ENCODE measurements at places on chromosomes 4 and X.
A peak's percentile ranks its signal among the peaks of the same experiment; 100 is the strongest.

DNA sequence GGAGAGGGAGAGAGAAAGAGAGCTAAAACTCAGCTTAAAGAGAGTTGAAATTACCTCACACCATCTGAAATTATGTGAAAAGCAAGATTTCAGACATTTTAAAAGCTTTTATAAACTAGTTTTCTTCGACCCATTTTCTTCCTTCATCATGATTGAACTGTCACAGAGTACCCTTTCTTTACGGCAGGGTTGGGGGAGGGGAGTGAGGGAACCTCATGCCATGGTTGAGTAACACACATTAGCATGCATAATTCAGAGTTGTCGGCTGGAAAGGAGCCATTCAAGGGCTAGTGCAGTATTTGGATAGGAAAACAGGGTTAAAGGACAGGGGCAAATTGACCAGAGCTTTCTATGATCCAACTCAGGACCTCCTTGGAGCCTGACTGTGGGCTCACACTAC, 46.2 kb downstream of the PCDH19 start:
- DNase-seq, result no peak

DNA sequence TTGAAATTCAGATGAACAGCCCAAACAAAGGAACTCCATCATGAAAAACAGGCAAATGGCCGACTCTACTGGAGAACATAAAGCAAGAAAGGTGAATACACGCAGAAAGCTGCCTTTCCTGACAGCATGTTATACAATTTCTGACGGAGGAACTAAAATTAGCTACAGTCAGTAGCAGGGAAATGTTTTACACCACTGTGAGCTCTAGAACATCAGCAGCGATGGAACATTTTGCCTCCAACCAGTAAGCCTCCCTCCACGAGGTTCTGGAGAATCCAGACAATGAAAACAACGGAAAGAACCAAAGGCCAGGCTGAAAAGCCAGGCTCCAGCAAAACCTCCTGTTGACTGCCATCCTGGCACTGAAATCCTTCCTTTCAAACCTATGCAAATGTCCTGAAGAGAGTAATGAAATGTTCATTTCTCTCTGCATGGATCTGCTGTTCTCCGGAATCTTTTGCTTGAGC, 78.9 kb downstream of the IRF2 start:
- no peak for DNase-seq

DNA sequence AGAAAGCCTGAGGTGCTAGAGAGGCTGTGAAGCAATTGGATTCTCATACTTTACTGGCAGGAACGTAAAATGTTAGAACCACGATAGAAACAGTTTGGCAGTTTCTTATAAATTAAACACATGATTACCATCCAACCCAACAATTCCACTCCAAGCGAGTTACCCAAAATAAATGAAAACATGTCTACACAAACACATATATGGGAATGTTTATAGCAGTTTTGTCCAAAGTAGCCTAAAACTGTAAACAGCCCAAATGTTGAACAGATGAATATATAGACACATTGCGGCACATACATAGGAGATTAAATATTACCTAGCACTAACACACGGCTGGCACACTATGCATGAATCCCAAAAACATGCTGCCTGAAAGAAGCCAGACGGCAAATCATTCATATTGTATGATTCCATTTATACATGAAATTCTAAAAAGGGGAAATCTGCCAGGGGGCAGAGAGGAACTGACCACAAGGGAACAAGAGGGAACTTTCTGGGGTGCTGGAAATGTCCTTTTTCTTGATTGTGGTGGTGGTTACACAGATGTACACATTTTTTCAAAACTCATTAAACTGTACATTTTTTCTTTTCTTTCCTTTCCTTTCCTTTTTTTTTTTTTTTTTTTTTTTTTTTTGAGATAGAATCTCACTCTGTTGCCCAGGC, 50.4 kb upstream of the SLC25A4 start:
- DNase-seq, result no peak

DNA sequence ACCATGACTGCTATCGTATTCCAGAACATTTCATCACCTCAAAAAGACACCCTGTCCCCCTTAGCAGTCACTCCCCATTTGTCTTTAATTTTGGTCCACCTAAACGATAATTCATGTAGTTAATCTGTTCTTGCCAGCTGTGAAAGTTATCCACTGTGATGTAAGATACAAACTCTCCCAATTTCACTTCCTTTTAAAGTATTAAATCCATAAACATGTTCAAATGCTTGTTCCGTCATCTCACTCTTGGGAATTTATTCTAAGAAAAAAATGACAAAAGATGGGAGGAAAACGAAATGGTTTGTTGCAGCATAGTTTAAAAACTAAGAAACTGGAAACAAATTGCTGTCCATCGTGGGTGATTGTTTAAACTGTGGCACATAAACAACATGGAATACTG, 53.7 kb upstream of the IRF2 start:
- no peak for DNase-seq

GRCh38 chr4:20445933-20446723, 194.4 kb downstream of the SLIT2 start:
- no peak for DNase-seq

DNA sequence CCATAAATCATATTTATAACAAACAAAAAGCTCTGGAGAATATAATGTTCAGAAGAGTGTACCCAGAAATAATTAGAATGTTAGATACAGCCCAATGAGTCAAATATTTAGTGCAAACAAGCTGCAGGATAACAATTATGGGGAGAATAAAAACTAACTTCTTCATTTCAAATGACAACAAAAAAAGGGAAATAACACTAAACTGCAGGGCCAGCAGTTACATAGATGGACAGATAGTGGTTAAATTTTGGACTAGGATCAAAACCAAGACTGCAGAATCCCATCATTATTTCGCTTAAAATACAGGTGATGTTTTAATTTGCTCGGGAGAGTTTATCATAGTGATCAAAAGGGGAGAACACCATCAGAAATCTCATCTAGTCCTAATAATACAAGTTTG, 617 bp upstream of the GPR34 start:
- no peak for DNase-seq

DNA sequence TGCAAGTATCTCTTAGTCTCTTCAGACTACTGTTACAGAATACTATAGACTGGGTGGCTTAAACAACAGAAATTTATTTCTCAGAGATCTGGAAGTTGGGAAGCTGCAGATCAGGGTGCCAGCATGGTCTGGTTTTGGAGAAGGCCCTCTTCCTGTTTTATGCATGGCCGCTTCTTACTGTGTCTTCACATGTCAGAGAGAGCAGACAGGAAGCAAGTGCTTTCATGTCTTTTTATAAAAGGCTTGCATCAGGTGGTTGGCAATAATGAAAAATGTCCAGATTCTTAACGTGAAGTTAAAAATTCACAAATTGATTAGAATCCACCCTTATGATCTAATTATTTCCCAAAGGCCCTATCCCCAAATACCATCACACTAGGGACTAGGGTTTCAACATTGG, 284.9 kb downstream of the RPA4 start:
- DNase-seq, result no peak

GRCh38 chrX:73765776-73766430, 202.9 kb downstream of the CHIC1 start:
- no peak for DNase-seq

GRCh38 chrX:131521824-131522223, 22.1 kb upstream of the OR13H1 start:
- no peak for DNase-seq

- DNase-seq, result no peak
Observed at GRCh38 chr4:8336412-8337075, 67.0 kb downstream of the HTRA3 start.

GRCh38 chrX:119763836-119764387, 5.5 kb downstream of the SOWAHD start:
- no peak for DNase-seq

GRCh38 chr4:173405840-173406606, 7.1 kb upstream of the SCRG1 start:
- no peak for DNase-seq

GRCh38 chrX:72367516-72367915, 61.8 kb upstream of the CITED1 start:
- no peak for DNase-seq

DNA sequence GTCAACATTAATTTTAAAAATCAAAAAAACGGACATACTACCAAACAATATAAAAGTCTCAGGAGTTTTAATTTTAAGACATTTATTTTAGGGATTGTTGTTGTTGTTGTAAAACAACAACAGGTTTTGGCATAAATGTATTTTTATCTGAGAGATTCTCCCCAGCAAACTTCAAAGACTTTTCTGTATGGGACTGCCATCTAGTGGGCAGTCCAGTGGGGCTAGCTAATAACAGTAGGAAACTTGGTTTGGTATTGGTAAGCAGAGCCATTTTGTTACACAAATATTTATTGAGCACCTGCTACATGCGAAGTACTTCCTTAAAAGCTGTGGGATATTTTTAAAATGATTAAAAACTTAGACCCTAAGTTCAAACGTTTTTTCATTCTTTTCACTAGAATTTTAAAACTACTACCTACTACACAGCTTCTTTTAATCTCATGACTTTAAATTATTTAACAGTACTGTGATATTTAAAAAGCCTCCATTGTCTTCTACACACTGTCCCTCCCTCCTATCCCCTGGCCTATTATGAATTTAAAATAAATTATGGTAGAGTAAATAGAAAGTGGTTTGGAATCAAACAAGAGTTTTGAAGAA, 1028.4 kb upstream of the INTU start:
- peak; percentile 15 for DNase-seq

DNA sequence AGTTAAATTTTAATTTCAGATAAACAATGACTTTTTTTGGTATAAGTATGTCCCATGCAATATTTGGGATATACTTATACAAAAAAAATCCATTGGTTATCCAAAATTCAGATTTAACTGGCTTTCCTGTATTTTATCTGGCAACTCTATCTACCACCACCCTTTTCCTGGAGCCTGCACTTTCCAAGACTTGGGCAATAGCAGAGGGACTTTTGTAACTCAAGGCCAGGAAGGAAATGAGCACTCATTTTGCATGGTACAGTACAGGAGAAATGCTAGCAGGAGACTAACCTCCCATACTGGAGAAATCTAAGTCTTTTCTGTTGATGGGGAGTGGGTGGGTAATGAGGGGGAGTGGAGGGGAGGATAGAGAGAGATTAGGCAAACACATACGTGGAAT, 37.7 kb upstream of the PLAC1 start:
- no peak for DNase-seq

DNA sequence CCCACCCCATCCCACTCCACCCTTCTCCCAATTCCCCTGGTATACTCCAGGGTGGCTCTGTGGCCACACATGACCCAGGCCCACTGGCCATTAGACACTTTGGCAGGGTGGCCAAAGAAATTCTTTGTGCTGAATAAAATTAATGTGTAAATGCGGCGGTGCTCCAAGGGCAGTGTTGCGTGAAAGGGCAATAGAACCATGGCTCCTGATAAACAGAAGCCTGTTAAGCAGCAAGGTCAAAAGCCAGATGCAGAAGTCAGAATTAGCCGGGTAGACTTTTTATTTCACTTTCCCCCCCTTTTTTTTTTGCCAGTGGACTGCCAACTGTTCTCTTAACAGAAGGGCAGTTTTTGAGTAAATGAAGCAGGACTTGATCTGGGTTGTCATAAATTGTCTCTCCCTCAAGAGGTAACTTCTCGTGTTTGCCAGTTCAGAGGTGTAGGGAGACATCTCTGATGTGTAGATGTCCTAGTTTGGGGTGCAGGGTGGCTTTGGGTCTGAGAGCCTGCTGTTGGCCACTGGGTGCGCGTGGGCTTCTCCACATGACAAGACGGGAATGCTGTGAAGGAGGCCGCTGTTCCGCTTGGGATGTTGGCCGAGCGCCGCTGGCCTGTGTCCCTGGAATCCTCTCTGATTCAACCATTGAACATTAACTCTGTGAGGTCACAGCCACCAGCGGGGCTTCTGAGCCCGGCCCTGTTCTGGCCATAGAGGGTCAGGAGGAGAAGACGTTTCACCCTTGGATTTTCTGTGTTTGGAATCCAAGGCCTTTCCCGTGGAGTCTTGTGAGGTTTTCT, 139.5 kb downstream of the TBL1X start:
- DNase-seq, result no peak

- DNase-seq, result no peak
Observed at GRCh38 chr4:7514789-7515188, 80.1 kb upstream of the PSAPL1 start.

DNA sequence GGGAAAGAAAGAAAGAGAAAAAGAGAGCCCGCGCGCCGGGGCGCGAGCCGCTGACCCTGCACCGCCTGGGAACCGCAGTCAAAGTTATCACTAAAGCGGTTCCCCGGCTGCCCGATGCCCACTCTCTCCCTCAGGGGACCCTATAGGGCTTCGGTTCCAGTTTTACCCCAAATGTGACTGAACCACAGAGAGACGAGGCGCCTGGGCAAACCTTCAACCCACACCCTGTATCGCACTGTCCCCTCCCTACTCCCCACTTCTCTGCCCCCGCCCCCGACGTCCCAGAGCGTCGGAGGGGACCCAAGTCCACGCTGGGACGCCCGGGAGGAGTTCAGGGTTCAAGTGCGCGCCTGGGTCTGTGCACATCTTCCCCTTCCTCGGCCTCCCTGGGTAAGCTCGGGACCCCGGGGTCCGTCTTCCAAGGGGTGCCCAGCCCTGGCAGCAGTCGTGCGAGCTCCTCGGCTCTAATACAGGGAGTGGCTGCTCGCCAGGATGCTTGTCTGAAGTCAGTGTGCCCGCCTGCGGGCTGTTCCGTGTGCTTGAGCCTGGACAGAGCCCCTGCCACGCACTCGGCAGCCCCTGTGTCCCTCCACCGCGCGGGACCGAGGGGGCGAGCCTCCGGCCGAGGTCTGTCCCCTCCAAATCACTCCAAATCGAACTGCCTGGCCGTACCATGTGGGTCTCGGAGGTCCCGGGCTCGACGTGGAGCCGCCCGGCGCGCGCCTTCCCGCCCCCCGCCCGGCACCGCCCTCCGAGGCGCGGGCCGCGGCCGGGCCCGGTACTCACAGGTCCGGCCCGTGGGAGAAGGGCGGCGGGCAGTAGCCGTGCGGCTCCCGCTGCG, 960 bp downstream of the TRPC3 start:
- DNase-seq, result no peak

DNA sequence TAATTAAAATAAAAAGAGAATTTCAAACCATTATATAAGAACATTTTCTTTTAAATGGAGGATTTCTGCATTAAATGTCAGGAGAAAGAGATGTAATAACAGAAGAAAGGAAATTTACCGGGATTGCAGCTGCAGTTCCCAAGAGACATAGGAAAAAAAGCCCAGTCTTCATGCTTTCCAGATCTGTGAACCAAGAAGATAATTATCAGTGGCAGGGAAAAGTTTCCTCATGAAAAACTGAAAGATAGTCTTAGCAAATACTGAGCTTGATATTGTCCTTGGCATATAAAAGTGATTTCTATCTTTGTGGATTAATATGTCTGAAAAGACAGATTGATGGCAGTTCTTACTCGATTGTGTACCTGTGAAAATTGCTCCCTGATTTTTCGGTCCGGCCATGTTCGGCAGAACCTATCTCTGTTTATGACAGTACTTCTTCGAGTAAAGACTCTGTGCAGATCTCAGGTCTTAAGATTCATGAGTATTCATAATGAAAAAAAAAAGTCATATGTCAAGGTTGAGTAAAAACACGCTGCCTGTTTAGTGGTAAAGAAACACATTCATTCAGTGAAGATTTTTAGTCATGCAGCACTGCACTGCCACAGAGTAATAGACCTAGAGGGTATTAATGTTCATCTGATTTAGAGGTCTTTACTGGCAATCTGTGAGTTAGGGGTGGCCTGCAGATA, 29.6 kb downstream of the SPARCL1 start:
- no peak for DNase-seq
